ENCODE measurements at places on chromosomes 16 and 17. TPM values are rescaled to one million over a fixed set of nuclear protein-coding genes. Genes with fewer than 3 reads are reported as not detected.

TEPSIN gene
- total RNA-seq, result 41.2 TPM

CDRT15L2 gene
- total RNA-seq, result not detected

NDRG4 gene
- total RNA-seq, result 1.6 TPM

ENPP7 gene
- total RNA-seq, result not detected

KIF19 gene
- 0.24 TPM for total RNA-seq

DNA sequence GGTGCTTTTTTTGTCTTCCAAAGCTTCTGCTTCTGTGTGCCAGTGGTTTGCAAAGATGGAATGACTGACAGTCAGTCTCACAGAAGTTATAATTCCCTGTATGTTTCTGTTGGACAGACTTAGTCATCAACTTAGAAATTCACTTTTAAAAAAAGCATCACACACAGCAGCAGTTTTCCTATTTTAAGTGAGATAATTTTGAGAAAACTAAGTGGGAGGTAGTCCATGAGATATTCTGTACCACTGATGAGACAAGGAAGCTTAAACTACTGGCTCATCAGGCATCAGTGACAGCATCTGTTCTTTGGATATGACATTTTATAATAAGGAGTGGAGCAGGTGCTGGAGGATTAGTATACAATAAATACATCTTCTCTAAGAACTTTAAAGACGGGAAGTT, 20.0 kb downstream of the CNP start:
- peaks cover 68% of the 10 kb centered on the region for H3K36me3 ChIP-seq
- no peak overlapping the region for H3K4me3 ChIP-seq
- H3K27ac ChIP-seq, result no peak overlapping the region
- H3K27me3 ChIP-seq, result no peaks in the 10 kb centered on the region

DNA sequence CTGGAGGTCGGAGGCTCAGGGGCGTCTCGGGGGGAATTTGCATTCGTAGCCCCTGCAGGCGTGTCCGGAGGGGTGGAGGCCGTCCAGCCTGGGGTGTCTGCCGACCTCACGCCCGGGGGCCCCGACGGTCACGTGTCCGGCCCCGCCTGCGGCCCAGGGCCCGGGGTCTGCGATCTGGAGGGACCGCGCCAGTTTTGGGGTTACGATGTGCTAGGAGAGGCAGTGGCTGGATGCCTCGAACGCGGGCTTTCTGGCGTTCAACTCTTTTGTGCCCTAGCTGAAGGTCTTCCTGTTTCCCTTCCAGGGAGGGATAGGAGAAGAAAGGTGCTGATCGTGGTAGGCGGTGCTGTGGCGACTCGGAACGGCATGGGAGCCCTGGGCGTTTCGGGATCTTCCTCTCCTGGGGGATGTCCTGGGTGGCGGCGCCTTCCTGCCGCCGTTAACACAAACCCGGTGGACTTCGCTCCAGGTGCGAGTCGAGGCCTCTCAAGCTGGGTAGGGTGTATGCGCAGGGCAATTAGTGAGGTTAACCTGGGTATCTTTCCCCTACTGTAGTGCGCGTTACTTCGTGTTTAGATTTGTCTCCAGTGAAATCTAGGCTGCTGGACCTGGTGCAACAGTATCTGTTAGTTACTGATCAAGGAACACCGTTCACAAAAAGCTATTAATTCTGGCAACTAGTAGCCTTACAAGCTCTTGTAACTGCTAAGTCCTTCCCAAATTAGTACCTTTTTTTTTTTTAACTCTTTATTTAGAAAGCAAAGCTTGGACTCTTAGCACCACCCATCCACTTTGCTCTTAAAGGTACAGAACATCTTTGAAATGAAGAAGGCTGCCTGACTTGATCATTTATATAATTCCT, 1.3 kb downstream of the AKAP1 start:
- no peaks in the 10 kb centered on the region for H3K36me3 ChIP-seq
- peaks cover 17% of the 10 kb centered on the region for H3K4me1 ChIP-seq
- H3K27ac ChIP-seq, result peak overlapping the region; percentile 68
- peak overlapping the region; percentile 66 for H3K4me3 ChIP-seq

- no peaks in the 10 kb centered on the region for H3K36me3 ChIP-seq
- DNase-seq, result peak; percentile 62
- H3K4me3 ChIP-seq, result no peak overlapping the region
- H3K4me1 ChIP-seq, result peaks cover 45% of the 10 kb centered on the region
- H3K27me3 ChIP-seq, result no peaks in the 10 kb centered on the region
These were observed 3.2 kb downstream of the ZSCAN10 start for GRCh38 chr16:3095869-3096268.

DNA sequence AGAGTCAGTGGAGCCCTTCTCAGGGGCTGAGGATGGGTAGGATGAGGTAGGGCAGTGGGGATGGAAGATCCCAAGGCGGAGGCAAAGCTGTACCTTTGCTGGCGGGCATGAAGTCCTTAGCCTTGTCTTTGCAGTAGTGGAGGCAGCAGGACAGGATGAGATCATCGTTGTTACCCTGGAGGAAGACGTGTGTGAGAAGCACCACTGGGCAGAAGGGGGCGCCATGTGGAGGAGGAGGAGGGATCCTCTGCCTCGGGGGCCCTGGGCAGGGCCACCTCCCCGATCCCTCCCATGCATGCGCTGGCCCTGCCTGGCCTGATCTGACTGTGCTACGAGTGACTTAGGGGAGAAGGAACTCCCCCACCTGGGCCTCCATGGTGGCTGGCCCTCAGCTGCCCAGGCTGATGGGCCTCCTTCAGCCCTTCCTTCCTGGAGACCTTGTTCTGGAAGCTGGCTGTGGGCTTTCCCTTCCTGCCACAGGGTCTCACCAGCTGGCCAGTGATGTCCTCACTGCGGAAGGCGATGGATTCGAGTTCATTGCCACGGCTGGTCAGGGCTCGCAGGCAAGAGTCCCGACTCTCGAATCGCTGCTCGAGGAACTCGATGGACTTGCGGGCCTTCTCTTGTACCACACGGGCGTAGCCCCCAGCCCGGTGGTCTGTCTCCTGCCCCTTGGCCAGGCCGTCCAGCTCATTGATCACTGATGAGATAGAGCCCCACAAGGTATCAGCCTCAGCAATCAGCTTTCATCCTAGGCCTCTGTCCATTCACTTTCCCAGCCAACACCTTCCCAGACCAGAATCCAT, 10.3 kb downstream of the HIC1 start:
- H3K27ac ChIP-seq, result no peak overlapping the region
- H3K4me3 ChIP-seq, result no peak overlapping the region
- no peak for DNase-seq
- H3K4me1 ChIP-seq, result peaks cover 20% of the 10 kb centered on the region
- H3K36me3 ChIP-seq, result peaks cover 21% of the 10 kb centered on the region
- no peaks in the 10 kb centered on the region for H3K27me3 ChIP-seq

DNA sequence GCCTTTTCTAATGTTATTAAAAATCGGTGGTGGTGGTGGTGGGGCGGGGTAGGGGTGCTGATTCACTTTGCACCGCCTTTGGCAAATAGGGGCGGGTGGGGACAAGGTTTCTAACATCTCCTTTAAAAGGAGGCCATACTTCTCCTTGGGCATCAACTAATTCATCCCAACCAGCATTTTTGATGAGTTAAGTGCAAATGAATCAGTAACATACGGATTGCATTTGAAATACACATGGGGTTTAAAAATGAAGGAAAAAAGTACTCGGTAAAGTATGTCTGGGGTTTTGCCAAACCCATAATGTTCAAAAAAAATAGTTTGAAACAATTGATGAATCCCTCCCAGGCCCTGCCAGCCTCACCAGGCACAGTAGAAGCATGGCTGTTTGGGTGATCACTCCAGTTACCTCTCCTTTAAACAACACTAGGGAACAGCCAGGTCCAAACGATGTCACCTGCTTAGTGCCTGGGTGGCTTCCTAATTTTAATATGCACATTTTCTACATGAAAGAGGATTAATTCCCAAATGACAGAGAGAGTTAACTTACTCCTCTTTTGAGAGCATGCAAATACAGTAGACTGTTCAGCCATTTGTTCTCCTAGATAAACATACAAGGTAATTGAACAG, 107.2 kb downstream of the ANKFN1 start:
- H3K36me3 ChIP-seq, result no peaks in the 10 kb centered on the region
- H3K4me1 ChIP-seq, result no peaks in the 10 kb centered on the region
- no peak overlapping the region for H3K27ac ChIP-seq
- H3K27me3 ChIP-seq, result no peaks in the 10 kb centered on the region
- no peak overlapping the region for H3K4me3 ChIP-seq
- no peak for DNase-seq

DNA sequence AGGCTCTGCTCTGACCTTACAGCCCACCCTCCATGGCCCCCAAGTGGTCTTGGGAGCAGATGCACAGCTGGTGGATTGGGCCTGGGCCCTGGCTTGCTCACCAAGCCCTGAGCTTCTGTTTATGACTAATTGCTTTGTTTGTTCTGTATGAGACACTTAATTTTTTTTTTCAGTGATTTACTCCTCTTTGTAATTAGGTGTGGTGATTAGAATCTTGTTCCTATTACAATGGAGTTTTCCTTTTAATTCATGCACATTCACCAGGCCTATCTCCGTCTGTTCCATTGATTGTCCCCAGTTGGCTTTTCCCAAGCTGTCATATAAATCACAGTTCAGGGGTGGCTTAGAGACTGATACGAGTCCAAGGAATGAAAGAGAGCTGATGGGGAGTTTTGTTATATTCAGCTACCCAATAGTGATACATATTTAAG, 242.3 kb downstream of the CCDC182 start:
- H3K27me3 ChIP-seq, result no peaks in the 10 kb centered on the region
- no peak overlapping the region for H3K4me3 ChIP-seq
- no peak overlapping the region for H3K27ac ChIP-seq
- peaks cover 7% of the 10 kb centered on the region for H3K4me1 ChIP-seq
- DNase-seq, result no peak

DNA sequence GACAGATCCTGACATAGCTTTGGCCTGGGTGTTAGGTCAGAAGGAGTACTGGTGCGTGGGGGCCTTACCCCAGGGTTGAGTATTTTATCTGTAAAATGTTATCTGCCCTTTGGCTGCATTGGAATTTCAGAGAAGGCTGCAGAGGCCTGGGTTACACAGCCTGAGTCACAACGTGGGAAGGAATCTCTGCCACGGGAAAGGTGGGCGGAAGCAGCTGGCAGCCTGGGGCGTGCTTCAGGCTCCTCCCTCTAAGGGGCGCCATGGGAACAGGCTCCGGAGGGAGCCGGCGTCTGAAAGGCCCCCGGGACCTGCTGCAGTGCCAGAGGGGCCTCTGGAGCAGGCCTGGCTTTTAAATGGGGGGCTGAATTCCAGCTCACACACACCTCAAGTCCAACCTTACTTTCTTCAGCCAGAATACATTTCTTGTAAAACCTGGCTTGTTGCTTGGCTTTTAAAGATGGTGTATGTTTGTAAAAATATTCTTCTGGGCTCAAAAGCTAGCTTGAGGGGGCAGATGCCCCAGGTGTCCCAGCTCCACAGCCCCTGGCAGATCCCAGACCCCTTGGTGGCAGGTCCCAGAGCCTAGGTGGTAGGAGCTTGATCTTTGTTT, 142.2 kb downstream of the RAB11FIP4 start:
- peaks cover 4% of the 10 kb centered on the region for H3K4me1 ChIP-seq
- H3K4me3 ChIP-seq, result no peak overlapping the region
- DNase-seq, result no peak
- no peaks in the 10 kb centered on the region for H3K27me3 ChIP-seq
- no peak overlapping the region for H3K27ac ChIP-seq

GRCh38 chr16:70432356-70432722, 6.6 kb downstream of the ST3GAL2 start:
- H3K36me3 ChIP-seq, result peaks cover 3% of the 10 kb centered on the region
- H3K27ac ChIP-seq, result peak overlapping the region; percentile 62
- peaks cover 64% of the 10 kb centered on the region for H3K4me1 ChIP-seq

- H3K27me3 ChIP-seq, result no peaks in the 10 kb centered on the region
- no peak for DNase-seq
- H3K27ac ChIP-seq, result peak overlapping the region; percentile 77
- no peaks in the 10 kb centered on the region for H3K36me3 ChIP-seq
These were observed 4.3 kb upstream of the MYL4 start for GRCh38 chr17:47204722-47205418.

GRCh38 chr17:81309859-81310839, 15.0 kb upstream of the SLC38A10 start:
- H3K4me1 ChIP-seq, result no peaks in the 10 kb centered on the region
- no peak overlapping the region for H3K4me3 ChIP-seq
- peak overlapping the region; percentile 64 for H3K27ac ChIP-seq
- DNase-seq, result no peak

- H3K36me3 ChIP-seq, result no peaks in the 10 kb centered on the region
- H3K4me1 ChIP-seq, result no peaks in the 10 kb centered on the region
- DNase-seq, result no peak
- H3K27ac ChIP-seq, result no peak overlapping the region
- H3K27me3 ChIP-seq, result no peaks in the 10 kb centered on the region
These were observed 16.8 kb upstream of the USP43 start for GRCh38 chr17:9628509-9628908.

GRCh38 chr17:49635121-49635520, 42.8 kb downstream of the SPOP start:
- no peak overlapping the region for H3K27ac ChIP-seq
- H3K27me3 ChIP-seq, result no peaks in the 10 kb centered on the region
- H3K4me3 ChIP-seq, result no peak overlapping the region
- H3K4me1 ChIP-seq, result peaks cover 4% of the 10 kb centered on the region
- no peak for DNase-seq

DNA sequence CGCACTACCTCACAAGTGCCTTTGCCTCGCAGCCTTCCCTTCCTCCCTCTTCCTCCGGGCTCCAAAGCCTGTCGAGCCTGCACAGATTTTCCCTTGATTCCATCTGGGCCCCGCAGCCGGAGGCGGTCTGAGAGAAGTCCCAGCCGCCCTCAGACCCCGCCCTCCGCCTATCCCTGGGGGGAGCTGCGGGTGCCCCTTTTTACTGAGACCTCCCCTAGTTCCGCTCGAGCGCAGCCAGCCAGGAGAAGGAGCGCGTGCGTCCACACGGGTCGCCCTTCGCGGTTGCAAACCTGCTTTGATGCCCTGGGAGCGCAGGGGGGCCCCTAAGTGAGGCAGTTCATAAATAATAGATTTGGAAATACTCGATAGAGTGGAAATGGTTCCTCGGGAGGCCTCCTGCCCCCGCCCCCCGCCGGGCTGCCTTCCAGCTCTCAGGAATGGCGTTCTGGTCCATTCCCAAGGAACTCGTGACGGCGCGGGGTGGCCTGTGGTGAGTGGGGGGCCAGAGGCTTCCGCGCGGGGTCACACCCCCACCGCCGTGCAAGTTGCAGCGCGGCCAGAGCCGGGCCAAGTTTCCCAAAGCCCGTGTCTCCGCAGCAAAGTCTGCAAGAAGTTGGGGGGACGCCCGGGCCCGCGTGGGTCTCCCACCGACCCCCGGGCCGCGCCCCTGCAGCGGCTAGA, 610 bp downstream of the C16orf74 start:
- no peaks in the 10 kb centered on the region for H3K36me3 ChIP-seq
- H3K27ac ChIP-seq, result no peak overlapping the region
- peaks cover 25% of the 10 kb centered on the region for H3K27me3 ChIP-seq
- no peaks in the 10 kb centered on the region for H3K4me1 ChIP-seq
- DNase-seq, result peak; percentile 13
